Stimulated activated CD8-positive, alpha-beta memory T cell treated with anti-CD3 and anti-CD28 coated beads, Interleukin-4, amount 100 ng/mL, for 4 hours (primary cell): ENCODE measurements at places on chromosomes 7 and 10.

DNA sequence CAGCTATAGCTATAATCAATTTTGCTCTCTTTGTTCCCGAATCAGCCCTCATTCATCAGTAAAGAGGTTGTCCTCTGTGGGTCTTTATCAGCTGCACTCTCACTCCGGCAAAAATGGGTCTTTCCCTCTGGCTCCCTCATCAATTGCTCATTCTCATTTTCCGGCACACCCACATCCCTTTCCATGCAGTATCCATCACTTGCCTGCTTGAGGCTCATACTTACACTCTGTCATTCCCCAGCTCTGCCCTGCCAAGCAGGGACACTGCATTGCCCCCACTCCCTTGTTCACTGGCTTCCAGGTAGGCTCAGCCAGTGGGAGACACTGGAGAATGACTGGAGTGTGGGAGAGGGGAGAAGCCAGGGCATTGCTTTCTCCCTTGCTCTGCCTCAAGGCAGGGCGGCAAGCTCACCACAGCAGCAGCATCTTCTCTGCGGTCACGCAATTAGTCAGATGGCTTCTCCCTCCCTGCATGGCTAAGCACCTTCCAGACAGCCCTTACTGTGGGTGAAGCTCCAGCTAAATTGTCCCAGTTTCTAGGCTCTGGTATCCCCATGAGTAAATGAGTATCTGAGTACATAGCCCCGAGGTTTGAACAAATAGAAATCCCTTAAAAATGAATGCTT is 470.7 kb upstream of the LRRN3 start:
- DNase-seq: no peak

- DNase-seq: no peak
These were observed 129.8 kb downstream of the CUBN start for GRCh38 chr10:16999665-17000451.

- DNase-seq: no peak
These were observed 148.4 kb downstream of the KLF6 start for GRCh38 chr10:3636356-3637181.

- no peak for DNase-seq
These were observed 347.8 kb downstream of the KCNMA1 start for GRCh38 chr10:77289790-77290189.

DNA sequence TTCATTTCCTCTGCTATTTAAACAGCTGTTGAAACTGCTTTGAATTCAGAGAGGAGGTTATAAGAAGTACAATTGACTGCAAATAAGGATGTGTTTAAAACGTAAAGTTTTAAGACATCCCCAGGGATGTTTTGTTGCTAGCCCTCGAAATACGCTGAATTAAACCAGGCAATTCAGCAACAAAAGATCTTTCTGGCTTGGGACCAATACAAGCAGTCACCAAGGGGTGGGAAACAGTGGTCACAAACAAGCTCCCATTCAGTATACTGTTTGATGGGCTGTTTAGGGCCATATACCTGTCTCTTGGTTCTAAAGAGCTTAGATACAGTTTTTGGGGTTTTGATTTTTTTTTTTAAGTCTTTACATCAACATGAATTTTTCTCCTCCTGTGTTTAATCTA is 446.3 kb upstream of the POT1 start:
- no peak for DNase-seq

DNA sequence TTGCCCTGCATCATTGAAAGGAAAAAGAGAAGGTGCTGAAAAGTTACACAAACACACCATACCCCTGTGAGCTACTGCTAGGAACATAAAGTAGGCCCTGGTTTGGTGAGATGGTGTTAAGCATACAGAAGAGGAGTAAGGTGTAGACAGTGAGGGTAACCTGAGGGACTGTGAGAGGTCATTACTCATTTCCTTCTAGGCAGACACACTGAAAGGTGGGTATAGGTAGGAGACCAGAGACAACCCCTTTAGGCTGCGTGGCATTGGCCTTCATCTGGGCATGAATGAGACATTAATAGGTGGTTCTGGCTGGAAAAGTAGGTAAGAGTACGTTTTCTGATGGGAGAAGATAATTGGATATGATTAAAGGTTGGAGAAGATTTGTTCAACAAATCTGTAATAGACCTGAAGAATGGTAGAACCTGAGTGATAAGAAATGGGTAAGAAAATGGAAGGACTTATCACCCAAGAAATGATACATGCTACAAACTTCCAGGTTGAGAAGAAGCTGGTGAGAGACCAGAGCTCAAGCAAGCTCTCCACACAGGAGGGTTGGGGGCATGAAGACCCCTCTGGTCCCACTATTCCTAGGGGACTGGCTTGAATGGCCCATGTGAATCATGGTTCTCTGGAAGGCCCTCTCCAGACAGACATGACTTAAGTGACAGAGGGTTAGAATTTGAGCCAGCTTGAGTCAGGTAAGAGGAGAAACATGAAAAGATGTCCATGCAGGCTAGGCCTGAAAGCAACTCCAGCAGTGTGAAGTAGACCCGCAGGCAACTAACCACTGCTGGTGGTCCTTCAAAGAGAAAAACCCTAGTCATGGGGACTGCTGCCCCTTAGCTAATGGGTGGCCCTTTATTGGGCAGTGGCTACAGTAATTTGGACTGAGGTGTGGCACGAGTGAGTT is 3.8 kb downstream of the COMTD1 start:
- DNase-seq: no peak

DNA sequence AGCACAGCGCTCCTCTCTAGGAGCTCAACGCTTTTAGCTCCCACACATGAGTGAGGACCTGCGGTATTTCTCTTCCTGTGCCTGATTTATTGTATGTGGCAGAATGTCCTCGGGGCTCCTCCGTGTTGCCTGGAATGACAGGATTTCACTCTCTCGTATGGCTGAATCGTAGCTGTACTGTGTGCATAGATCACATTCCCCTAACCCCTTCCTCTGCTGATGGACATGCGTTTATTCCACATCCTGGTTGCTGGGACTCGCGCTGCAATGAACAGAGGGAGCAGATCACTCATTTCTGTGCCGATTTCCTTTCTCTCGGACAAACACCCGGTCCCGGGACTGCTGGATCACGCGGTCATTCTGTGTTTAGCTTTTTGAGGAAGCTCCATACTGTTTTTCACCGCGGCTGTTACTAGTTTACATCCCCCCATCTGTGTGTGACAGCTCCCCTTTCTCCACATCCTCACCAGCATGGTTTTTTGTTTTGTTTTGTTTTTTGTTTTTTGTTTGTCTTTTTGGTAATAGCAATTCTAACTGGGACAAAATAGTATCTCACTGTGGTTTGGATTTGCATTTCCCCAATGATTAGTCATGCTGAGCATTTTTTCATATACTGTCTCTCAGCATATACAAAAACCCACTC is 76.3 kb downstream of the FOXL3 start:
- no peak for DNase-seq

DNA sequence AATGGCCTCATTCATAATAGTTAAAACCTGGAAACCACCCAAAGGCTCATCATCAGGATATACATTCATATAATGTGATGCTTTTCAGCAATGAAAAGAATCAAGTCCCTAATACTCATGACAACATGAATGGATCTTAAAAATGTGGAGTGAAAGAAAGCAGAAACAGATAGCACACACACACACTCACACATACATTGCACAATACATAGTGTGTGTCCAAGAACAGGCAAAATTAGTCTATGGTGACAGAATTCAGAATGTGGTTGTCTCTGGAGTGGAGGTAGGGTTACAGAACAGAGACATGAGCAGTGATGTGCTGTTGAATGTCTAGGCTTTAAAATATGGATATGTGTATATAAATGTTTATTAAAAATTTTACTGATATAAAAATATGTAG is 419.9 kb upstream of the PCDH15 start:
- no peak for DNase-seq

DNA sequence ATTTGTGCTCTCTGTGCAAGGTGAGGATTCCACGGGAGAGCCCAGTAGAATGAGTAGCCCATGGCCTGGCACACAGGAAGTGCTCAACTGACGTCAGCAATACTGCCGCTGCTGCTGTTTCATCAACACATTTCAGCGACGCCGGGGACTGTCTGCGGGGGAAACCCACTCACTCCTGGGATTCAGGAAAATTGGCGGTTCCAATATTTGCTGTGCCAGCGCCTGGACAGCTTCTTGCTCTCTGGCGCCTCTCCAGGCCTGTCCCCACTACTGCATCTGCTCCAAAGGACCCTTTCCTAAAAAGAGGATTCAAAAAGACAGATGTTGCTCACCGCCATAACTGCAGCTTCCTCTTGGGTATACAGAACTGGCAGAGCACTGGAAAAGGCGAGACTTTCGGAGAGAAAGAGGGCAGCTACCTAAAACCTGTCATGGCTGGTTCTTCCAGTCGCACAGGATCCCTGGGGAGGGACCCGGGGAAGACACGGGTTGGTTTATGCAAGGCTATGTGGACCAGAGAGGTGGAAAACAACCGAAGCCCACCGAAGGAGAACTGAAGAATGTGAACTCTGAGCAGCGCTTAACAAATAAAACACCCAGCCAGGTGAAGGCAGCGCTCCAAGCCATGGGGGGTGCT is 39.7 kb upstream of the ENO4 start:
- no peak for DNase-seq

DNA sequence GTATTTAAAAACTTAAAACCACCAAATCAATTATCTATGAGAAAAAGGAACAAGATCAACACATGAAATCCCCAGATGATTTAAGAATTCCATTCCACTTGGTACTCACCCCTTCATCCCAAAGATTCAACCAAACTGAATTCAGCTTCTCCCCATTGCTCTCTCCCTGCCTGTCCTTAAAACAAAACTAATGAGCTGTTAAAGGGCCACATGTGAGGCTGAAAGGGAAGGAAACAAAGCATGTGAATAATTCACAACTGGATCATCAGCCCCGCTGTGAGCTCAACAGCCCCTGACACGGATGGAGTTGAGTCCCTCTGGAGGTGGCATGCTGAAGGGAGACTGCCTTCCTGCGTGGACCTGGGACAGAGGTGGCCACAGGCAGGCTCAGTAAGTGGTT is 32.9 kb downstream of the VOPP1 start:
- no peak for DNase-seq

GRCh38 chr7:6231184-6231583 is 41.2 kb downstream of the CYTH3 start:
- DNase-seq: no peak

GRCh38 chr10:130808243-130808642 is 503.3 kb downstream of the TCERG1L start:
- no peak for DNase-seq

DNA sequence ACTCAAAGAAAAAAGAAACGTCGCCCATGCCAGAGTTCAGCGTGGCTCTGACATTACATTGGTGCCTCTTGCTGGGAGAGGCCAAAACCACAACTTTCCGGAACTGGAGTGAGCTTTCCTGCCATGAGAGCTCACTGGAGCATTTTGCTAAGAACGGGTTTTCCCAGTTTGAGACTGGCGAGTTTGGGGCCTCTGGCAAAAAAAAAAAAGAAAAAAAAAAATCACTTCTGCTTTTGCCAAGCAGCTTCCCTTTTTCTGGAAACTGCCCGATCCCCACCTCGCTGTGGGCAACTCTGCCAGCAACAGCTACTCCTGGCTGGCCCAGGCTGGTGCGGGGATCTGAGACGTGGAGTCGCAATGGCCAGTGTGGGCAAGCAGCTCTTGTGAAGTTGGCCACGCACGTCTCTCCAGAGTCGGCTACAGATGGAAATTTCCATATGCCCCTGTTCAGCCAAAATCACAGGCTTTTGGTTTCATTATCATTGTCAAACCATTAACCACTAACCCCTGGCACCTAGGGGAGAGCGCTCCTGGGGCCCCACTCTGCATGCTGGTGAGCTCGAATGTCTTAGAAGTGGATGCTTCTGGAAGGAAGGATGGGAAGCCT is 25.7 kb downstream of the PRKAG2 start:
- no peak for DNase-seq

- DNase-seq: no peak
These were observed 2.8 kb downstream of the SP8 start for GRCh38 chr7:20783700-20784387.

DNA sequence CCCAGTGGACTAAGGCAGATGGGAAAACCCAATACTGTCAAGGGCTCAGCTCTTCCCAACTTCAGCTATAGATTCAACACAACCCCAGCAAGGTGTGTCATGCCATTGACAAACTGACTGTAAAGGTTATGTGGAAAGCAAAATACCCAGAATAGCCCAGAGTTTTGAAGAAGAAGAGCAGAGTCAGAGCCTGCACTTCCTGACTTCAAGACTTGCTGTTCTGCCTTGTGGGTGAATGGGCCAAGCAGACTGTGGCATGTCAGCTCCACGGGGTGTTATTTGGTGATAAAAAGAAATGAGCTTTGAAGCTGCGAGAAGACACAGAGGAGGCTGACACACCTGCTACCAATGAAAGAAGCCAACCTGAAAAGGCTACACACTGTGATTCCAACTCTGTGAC is 89.7 kb downstream of the NKX6-2 start:
- no peak for DNase-seq

GRCh38 chr10:132722394-132723329 is 63.3 kb downstream of the NKX6-2 start:
- no peak for DNase-seq

DNA sequence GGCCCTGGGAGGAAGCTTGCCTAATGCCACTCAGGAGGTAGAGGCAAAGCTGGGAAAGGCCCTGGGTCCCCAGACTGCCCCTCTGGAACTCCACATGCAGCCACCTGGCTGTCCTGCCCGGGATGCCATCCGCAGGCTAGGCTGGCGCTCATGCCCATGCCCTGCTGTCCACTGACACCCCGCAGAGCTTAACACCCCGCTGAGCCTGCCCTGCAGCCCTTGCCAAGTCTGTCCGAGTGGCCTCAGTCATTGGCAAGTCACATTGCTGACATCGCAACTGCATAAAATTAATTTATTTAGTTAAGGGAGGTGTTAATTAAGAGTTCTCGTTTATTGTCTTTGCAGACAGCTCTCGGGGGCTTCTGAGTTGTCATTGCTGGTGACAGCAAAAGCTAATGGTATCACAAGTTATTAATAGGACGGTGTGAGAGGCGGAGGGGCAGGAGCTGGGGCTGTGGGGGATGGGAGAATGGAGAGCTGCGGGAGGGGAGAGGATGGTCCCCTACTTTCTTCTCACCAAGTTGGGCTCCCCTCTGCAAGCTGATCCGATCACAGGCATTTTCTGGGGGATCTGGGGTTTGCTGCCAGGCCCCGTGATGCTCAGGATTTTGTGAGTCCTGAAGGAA is 55.6 kb upstream of the PCBD1 start:
- no peak for DNase-seq

GRCh38 chr10:30786131-30786530 is 156.6 kb upstream of the LYZL2 start:
- no peak for DNase-seq

- no peak for DNase-seq
These were observed 83.7 kb downstream of the USP6NL start for GRCh38 chr10:11527691-11528255.

GRCh38 chr10:119442758-119443060 is 99.8 kb downstream of the RGS10 start:
- no peak for DNase-seq

- no peak for DNase-seq
These were observed 28.9 kb downstream of the TARP start for GRCh38 chr7:38244516-38244915.

- DNase-seq: no peak
These were observed 14.3 kb downstream of the IL15RA start for GRCh38 chr10:5963071-5963470.

- DNase-seq: no peak
These were observed 515 bp downstream of the RALA start for GRCh38 chr7:39623732-39624441.
